Right renal cortex interstitium (tissue), 3 donors: ENCODE measurements at places on chromosomes 7 and 10. TPM values are rescaled to one million over a fixed set of nuclear protein-coding genes. Genes with fewer than 3 reads are reported as not detected.

DNA sequence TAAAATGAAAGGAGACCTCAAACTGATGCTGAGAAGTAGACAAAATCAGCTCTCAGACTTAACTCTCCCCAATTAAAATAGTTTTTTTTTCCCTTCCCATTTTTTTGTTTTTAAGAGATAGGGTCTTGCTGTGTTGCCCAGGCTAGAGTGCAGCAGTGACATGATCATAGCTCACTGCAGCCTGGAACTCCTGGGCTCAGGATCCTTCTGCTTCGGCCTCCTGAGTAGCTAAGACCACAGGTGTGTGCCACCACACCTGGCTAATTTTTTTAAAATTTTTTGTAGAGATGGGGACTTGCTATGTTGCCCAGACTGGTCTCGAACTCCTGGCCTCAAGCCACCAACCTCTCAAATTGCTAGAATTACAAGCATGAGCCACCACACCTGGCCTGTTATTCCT, 61.1 kb downstream of the NHLRC2 start:
- no peak for DNase-seq

GRCh38 chr10:125083576-125083920, 76.8 kb downstream of the CTBP2 start:
- no peak for DNase-seq

LRMDA gene
- polyA plus RNA-seq = 21.7 TPM

DNA sequence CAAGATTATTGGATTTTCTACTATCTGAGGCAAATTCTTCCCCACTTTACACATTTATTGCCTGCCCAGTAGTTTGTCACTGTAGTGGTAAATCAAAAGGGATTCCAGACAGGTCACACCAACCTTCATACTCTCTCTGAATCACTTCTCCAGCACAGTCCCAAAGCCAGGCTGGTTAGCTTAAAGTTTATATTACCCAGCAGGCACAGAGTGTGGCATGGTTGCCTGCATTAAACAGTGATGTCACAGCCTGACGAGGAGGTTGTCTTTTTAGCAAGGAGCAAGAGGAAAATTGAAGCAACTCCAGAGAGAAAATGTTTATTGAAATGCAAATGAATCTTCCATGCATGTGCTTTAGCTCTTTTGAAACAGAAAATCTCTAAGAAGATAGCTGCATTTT, 375.5 kb upstream of the CELF2 start:
- DNase-seq = no peak

DNA sequence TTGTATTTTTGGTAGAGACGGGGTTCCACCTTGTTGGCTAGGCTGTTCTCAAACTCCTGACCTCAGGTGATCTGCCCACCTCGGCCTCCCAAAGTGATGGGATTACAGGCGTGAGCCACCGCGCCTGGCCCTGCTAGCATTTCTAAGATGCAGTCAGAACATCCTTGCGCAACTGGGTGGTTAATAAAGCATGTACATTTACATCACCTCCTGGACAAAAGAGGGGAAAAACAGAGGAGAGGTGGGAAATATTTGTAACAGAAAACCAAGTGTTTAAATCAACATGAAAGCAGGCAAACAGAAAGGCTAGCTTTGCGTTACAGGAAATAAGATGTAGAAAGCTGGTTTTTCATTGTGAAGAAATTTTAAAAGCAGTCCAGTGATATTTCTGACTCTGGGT, 220.9 kb upstream of the KMT2E start:
- DNase-seq = no peak

- DNase-seq = no peak
Observed at GRCh38 chr10:25382029-25382810, 207.4 kb downstream of the GPR158 start.

FXYD4 gene
- polyA plus RNA-seq = not detected
